Right renal cortex interstitium (tissue), 3 donors: ENCODE measurements at places on chromosomes 16 and 17. TPM values are rescaled to one million over a fixed set of nuclear protein-coding genes. Genes with fewer than 3 reads are reported as not detected.

GRCh38 chr16:66441586-66442375 is 14.7 kb downstream of the BEAN1 start:
- DNase-seq: no peak

GRCh38 chr16:81855552-81856153 is 76.6 kb downstream of the PLCG2 start:
- DNase-seq: no peak

ACE gene
- 12.7 TPM for polyA plus RNA-seq

KRTAP4-1 gene
- polyA plus RNA-seq: not detected

- no peak for DNase-seq
Measured at GRCh38 chr16:85400305-85401205, 212.6 kb upstream of the GSE1 start.

SLC47A1 gene
- polyA plus RNA-seq: 25.5 TPM

GRCh38 chr17:2952174-2952845 is 111.1 kb downstream of the OR1D5 start:
- DNase-seq: no peak

MYH2 gene
- 0.03 TPM for polyA plus RNA-seq

DNA sequence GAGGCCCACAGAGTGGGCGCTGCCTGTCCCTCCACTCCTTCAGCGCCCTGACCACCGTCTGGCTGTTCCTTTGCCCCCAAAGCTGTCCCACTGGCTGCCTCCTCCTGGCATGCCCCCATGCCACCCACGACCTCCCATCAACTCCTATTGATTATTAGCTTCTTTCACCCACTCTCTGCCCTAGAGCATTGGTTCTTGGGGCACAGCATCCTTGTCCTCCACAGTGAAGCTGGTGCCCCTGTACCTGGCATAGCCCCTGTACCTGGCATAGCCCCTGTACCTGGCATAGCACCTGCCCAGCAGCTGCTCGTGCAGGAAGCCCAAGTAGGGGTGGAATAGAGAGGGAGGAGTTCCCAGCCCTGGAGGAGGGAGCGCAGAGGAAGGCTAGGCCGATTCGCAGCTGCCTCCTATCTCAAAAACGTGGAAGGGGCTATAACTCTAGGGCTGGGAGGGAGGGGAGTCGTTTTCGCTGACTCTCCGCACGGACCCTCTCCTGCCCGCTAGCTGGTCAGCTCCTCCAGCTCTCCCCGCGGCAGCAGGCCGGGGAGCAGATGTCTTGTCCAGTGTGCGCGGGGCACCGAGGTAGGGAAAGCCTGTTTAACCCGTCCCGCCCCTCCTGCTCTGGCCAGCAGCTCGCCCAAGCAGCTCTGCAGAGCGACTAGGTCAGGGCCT is 5.7 kb upstream of the ACTG1 start:
- no peak for DNase-seq

DNA sequence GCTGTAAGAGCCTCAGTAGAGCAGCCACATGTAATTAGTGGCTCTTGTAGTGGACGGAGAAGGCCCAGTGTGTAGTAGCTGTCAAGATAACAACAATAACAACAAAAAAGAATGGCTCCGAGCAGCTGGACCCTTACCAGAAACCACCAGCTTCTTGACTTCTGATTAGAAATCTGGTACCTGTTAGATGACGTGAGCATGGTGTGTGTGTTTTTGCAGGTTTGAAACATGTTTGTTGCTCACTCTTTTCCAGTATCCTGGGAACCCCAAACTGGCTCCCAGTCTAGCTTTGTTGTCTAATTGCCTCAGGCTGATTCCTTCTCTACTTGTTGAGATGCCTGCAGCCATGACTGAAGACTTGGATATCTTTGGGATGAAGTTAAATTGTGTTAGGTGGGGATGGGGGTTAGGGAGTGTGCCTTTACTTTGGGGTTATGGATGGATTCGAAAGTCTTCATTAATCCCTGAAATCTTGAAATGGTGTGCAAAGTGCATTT is 21.0 kb downstream of the IGF2BP1 start:
- no peak for DNase-seq

PMFBP1 gene
- 4.1 TPM for polyA plus RNA-seq

DNA sequence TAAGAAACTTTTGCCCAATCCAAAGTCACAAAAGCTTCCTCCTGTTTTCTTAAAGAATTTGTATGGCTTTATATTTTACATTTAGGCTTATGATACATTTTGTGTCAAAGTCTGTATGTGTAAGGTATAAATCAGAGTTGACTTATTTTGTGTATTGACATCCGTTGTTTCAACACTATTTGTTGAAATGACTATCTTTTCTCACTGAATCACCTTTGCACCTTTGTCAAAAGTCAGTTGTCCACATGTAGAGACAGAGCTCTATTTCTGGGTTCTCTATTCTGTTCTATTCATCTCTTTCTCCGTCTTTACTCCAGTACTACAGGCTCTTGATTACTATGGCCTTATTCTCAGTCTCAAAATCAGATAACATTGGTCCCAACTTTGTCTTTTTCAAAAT is 73.2 kb downstream of the C16orf78 start:
- DNase-seq: no peak

DNA sequence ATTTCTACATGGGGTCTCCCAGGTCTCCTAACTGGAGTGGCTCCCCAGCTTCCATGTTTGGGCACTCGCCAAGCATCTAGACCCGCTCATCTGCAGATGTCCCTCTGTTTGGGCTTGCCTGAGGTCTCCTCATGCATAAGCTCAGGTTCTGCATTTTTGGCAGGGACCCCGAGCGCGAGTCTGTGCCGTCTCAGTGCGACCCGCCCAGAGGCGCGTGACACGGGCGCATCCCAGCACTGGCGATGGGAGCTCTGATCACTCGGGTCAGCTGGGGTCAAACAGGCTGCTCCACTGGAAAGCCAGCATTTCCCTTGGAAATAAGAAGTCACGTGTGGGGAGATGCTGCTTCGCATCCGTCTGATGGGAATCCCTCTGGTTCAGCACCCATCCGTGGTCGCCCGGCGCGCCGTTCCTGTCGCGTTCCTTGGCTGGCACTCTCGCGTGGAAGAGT is 56.9 kb upstream of the FASN start:
- no peak for DNase-seq

DNA sequence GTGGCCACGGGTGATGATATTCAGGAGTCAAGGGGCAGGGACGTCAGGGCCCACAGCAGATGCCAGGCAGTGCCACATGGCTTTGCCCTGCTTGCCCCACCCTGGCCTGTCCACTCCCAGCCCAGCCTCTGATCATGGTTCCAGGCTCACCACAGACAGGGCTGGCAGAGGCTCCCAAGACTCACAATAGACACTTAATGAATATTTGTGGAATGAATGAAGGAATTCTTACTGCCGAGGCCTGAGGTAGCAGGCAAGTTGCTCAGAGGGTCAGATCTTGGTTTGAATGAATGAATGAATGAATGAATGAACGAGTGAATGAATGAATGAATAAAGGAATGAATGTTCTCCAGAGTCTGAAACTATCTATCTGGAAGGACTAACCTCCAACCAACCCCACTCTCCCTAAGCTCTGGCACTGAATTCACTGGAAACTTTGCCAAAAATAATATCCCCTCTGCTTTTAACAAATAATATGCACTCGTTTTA is 60.9 kb downstream of the RAI1 start:
- no peak for DNase-seq

GRCh38 chr16:71412270-71413160 is 29.3 kb downstream of the TLE7 start:
- DNase-seq: peak; percentile 65

CCL7 gene
- not detected for polyA plus RNA-seq

DNA sequence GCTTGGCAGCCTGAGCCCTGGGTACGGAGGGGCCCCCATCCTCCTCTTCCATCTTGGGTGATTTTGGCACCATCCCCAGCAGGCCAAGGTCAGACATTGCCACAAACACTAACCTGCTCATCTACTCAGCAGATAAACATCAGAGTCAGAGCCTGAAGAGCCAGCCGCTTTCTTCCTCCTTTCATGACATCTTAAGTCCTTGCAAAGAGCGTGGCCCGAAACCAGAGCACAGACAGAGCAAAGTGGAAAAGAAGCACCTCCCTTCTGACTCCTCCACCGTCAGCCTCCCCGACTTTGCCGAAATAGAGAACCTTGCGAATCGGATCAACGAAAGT is 60.4 kb upstream of the RPH3AL start:
- DNase-seq: no peak

GRCh38 chr16:29862383-29862883 is 593 bp downstream of the CDIPT start:
- DNase-seq: no peak

DNA sequence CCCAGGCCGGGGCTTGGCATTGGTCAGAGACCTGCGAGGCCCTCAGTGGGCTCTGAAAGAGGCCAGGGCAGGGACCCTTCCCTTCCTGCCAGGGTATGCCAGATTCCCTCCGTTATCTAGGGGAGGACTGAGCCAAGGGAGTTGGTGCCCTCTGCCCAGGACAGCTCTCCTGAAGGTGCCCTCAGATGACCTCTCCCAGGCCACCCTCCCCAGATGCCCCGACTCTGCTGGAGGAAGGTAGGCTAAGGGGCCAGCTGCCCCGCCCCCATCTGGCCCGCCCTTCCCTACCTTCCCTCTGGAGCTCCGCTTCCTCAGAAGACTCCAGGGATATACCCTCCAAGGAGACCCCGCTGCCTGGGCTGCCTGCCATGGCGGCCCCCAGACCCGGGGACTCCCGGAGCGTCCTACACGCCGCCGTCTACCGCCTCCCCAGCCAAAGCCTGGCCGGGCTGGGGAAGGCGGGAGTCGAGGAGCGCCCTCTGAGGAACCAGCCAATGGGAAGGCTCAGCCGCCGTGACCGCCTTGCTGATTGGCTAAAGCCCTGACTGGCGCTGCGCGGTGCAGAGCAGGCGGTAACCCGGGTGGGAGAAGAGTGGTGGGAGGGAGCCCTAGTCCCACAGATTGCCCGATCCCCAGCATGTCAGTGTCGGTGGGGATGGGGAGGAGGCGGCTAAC is 7.0 kb downstream of the MPP2 start:
- DNase-seq: no peak

CIBAR2 gene
- 0.52 TPM for polyA plus RNA-seq

GRCh38 chr16:87534030-87534653 is 41.3 kb upstream of the ZCCHC14 start:
- no peak for DNase-seq

DNA sequence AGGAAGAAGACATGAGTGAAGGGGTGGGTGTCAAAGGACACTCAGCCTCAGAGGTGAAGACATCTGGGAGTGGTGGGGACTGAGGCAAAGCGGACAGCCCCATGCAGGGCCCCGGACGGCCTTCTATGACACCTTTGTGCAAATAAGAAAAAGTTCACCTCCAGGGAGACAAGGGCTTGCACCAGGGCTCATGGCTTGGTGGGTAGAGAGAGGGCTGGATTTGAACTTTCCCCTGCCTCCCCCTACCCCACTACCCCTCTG is 30.5 kb downstream of the LRRC75A start:
- DNase-seq: no peak
